ENCODE measurements at places on chromosomes 5 and 9. TPM values are rescaled to one million over a fixed set of nuclear protein-coding genes. Genes with fewer than 3 reads are reported as not detected.

HAVCR1 gene
- not detected for polyA plus RNA-seq

EXD3 gene
- not detected for polyA plus RNA-seq

BAAT gene
- not detected for polyA plus RNA-seq

NKD2 gene
- polyA plus RNA-seq: 0.29 TPM

- peak; percentile 9 for DNase-seq
- H3K36me3 ChIP-seq: no peaks in the 10 kb centered on the region
- peaks cover 24% of the 10 kb centered on the region for H3K4me1 ChIP-seq
- H3K27ac ChIP-seq: no peak overlapping the region
- peaks cover 38% of the 10 kb centered on the region for H3K27me3 ChIP-seq
These were observed 40.0 kb upstream of the ARSB start for GRCh38 chr5:79025054-79025472.
